Omental fat pad (tissue), 4 donors: ENCODE measurements at places on chromosomes 12 and 14. TPM values are rescaled to one million over a fixed set of nuclear protein-coding genes. Genes with fewer than 3 reads are reported as not detected.

The TUBA1B gene
- 847 TPM for total RNA-seq

The EIF2B1 gene
- 108 TPM for total RNA-seq

The PAPOLA gene
- 169 TPM for total RNA-seq

The AHNAK2 gene
- total RNA-seq: 18.6 TPM

The KCTD10 gene
- total RNA-seq: 80.8 TPM

The LALBA gene
- not detected for total RNA-seq

The ABCC9 gene
- total RNA-seq: 52.6 TPM

The PRKD1 gene
- total RNA-seq: 12.6 TPM

The OR4N5 gene
- not detected for total RNA-seq

The PKP2 gene
- total RNA-seq: 24.8 TPM

The ANKS1B gene
- 5.8 TPM for total RNA-seq
